ENCODE measurements at places on chromosomes 1 and 21.
A peak's percentile ranks its signal among the peaks of the same experiment; 100 is the strongest.

GRCh38 chr21:45803618-45804340 is 160.3 kb downstream of the PCBP3 start:
- no peak for DNase-seq

- peak; percentile 18 for DNase-seq
Measured at GRCh38 chr1:179953974-179954492, 577 bp upstream of the CEP350 start.

DNA sequence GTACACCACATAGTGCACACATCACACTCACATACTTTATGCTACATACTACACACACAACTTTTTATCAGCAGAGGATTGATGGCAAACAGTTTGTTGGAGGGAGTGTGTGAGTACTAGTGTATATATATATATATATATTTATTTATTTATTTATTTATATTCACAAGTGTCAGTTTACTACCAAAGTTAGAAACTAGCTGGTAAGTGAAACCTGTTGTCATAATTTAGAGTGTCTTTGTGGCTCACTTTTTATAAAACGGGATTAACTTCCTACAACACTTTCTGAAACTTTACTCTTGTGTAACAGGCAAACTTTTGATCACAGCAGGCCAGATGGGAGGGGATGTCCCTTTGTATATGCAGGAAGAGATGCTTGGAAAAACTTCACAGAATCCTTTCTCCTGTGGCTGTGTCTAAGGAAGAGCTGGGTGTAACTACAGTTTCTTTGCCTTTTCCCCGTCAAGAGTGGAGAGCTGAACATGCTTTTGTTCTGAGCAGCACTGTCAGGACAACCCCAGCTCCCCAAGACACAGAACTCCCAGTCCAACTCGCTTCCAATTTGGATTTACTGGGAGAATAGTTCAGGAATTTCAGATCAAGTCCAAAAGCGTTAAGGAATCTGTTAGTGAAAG is 1.9 kb upstream of the SAMD13 start:
- DNase-seq, result no peak

GRCh38 chr1:165536016-165536415 is 7.8 kb upstream of the LRRC52 start:
- no peak for DNase-seq

DNA sequence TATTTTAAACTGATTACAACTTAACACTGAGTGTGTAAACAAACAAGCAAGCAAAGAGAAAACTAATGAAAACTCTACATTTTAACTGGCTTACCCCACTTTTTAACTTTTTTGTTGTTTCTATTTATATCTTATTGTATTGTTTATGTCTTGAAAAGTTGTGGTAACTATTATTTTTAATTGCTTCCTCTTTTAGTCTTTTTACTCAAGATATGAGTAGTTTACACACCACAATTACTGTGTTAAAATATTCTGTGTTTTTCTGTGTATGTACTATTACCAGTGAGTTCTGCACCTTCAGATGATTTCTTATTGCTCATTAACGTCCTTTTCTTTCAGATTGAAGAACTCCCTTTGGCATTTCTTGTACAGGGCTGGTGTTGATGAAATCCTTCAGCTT is 4.7 kb upstream of the HHAT start:
- no peak for DNase-seq

GRCh38 chr1:242468784-242469183 is 55.7 kb downstream of the PLD5 start:
- no peak for DNase-seq

- DNase-seq, result no peak
Measured at GRCh38 chr21:27366036-27366435, 399.1 kb upstream of the ADAMTS5 start.

DNA sequence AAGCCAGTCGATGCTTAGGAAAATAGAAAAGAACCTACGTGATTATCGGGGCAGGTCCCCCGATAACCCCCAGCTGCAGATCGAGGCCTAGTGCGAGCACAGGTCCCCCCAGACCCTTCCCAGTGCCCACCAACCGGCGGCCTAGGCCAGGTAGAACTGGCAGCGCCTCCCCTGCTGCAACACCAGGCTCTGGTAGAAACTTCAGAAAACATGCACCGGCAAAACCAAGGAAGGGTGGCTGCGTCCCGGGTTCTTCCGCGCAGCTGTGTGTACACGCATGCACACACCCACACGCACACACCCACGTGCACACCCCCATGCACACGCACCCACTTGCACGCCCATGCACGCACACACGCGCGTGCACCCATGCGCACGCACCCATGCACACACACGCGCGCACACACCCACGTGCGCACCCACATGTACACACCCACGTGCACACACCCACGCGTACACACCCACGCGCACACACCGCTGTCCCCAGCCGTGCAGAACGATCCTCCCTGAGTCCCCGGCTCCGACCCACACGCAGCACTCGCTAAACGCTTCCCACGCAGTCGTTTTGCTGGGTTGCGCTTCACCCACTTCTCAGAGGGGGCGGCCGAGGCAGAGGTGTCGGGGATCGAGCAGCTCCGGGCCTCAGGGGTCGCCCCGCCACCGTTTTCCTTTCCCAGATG is 5.2 kb downstream of the TSPEAR start:
- no peak for DNase-seq

- DNase-seq, result peak; percentile 21
Measured at GRCh38 chr1:114718661-114719423, 2.3 kb upstream of the NRAS start.

DNA sequence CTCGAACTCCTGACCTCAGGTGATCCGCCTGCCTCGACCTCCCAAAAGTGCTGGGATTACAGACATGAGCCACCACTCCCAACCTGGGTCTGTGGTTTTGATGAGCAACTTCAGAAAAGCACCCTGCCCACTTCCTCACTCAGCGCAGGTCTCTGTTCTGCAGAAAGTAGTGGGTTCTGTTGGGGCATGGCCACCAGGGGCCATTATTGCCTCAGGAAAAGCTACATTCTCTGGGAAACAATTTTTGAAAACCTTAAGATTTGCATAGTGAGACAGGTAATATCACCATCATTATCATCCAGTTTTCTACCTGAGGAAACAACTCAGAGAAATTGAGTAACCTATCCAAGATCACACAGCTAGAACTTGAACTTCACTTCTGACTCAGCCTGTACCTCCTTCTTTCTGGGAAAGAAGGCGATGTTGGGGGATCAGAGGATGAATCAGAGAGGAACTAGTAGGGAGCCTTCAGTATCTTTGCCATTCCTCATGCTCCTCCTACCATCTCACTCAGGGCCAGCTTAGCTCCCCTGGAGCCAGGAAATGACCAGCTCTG is 7.1 kb upstream of the NES start:
- no peak for DNase-seq

DNA sequence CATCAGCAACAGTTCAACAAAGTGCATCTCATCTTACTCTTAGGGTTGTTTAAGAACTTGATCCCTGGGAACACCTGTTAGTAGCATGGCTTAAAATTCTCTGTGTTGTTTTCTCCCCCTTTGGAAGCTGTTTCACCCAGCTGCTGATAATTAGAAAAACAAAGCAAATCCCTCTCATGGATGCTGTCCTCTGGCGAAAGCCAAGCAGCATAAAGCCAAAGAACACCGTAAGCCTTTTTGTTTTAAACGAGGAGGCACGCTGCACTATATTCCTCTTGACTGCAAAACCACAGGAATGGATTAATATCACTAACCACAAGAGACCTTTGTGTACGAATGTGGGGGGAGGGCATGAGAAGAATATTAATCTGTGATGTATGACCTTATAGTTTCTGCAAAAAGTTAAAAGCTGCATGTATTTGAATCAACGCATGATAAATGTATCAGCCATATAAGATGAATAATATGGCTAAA is 923.2 kb downstream of the LTN1 start:
- DNase-seq, result peak; percentile 55

DNA sequence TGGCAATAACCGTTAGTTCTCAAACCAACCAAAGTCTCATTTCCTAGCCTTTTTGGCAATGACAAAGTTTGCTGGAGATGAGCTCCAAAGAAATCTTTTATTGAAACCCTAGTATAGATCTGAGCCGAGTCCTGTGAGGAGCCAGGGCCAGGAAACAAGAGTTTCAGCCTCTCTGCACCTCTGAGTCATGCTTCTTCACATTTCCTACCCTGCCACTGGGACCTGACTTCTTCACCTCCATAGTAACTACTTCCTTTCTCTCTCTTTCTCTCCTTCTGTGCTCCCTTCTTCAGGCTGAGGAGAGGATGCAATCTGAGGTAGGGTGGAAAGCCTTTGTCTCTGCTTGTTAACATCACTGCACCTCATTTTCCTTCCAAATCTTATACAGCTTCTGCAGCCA is 38.7 kb upstream of the IPO9 start:
- peak; percentile 65 for DNase-seq
